ENCODE measurements at places on chromosomes 5 and 9.

- DNase-seq, result no peak
Measured at GRCh38 chr9:132390966-132391365, 15.7 kb downstream of the TTF1 start.

DNA sequence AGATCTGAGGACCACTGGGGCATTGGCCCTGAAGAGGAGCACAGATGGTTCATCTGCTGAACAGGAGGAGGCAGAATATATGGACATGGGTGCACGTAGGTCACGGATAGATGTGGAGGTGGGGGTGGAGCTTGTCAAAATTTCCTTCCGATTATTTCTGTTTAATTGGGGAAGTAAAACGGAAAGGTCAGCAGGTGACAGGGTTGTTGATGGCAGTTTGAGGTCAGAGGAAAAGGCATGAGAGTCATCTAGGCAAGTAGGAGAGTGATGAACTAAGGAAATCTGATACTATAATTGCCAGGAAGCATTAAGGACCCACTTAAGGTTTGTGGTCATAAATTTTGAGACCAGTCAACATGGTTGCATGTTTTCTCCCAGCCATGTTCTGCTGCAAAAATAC is 8.4 kb upstream of the FAM81B start:
- DNase-seq, result peak; percentile 57

DNA sequence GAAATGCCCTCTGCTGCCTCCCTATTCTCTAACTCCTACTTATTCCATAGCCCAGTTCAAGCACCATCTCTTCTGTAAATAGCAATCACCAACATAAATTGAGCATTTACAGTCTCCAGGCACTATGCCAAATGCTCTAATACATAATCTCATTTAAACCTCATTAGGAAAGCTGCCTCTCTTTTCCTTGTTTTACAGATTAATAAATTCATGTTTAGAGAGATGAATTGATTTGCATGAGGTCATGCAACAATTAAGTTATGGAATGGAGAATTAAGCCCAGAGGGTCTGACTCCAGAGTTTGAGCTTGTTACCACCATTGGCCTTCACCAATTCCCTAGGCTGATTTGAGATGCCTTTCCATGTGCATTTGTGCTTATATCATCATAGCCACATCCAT is 23.4 kb upstream of the RFX3 start:
- DNase-seq, result no peak

GRCh38 chr5:17022296-17022695 is 86.2 kb upstream of the MYO10 start:
- DNase-seq, result no peak

- DNase-seq, result no peak
Measured at GRCh38 chr5:168798065-168799023, 219.2 kb upstream of the PANK3 start.

- no peak for DNase-seq
Measured at GRCh38 chr5:79135790-79136553, 24.4 kb downstream of the BHMT start.

DNA sequence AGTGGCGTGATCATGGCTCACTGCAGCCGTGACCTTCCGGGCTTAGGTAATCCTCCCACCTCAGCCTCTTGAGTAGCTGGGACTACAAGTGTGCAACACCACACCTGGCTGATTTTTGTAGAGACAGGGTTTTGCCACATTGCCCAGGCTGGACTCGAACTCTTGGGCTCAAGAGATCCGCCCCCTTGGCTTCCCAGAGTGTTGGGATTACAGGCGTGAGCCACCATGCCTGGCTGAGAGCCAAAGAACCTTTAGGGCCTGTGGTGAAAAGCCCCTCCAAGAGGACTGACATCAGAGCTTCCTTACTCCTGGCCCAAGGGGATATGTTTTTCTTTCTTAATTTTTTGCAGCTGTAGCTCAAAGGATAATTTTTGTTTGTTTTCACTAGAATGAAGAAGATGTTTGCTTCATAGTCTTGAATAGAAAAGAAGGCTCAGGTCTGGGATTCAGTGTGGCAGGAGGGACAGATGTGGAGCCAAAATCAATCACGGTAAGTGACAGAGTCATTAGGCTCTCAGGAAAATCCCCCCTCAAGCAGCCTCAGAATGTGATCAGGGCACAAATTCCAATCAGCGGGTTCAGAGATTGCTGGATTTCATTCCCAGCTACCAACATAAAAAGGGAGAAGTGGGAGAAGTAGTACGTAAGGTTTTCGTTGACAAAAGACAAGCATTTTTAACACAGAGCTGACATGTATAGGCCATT is 77.1 kb downstream of the GOLPH3 start:
- DNase-seq, result no peak

GRCh38 chr5:172347496-172348052 is 64.0 kb upstream of the UBTD2 start:
- no peak for DNase-seq

- DNase-seq, result no peak
Measured at GRCh38 chr5:73266925-73267765, 94.2 kb downstream of the TMEM174 start.

GRCh38 chr5:180333661-180334060 is 19.5 kb downstream of the GFPT2 start:
- DNase-seq, result no peak

- DNase-seq, result no peak
Measured at GRCh38 chr9:112765281-112765680, 14.7 kb downstream of the SNX30 start.

GRCh38 chr5:10441992-10442435 is 335 bp downstream of the ROPN1L start:
- no peak for DNase-seq

DNA sequence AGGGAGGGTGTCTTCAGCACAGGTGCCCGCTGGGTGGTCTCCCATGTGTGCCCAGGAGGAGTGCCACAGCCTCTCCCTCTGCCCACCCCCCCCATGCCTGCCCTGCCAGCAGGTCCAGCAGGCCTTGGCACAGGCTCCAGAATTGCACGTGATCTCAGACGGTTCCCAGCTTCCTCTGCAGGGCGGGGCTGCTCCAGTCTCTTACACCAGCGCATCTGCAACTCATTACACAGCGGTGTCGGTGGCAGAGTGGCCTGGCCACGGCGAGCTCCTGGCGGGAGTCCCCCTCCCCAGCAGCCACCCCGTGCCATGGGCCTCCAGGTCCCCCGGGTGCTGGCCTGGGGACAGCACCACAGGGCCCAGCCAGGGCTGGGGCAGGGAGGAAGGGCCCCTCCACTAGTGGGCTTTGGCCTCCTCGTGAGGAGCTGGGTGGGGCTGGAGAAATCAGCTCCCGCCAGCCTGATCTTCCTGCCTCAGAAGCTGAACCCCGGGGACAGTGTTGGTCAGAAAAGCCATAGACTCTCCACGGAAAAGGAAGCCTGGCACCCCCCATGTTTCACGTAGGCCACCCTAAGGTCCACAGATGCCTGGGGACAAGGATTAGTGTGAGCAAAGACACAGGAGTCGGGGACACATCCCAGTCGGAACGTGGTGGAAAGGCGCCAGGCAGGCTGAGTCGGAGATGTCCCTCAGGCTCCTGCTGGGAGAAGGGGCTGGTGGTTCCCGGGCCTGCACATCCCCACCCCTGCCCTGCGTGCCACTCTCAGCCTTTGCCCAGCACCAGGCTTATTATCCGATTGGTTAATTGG is 40.2 kb downstream of the RXRA start:
- no peak for DNase-seq

GRCh38 chr5:168680395-168680794 is 101.2 kb upstream of the PANK3 start:
- DNase-seq, result no peak

DNA sequence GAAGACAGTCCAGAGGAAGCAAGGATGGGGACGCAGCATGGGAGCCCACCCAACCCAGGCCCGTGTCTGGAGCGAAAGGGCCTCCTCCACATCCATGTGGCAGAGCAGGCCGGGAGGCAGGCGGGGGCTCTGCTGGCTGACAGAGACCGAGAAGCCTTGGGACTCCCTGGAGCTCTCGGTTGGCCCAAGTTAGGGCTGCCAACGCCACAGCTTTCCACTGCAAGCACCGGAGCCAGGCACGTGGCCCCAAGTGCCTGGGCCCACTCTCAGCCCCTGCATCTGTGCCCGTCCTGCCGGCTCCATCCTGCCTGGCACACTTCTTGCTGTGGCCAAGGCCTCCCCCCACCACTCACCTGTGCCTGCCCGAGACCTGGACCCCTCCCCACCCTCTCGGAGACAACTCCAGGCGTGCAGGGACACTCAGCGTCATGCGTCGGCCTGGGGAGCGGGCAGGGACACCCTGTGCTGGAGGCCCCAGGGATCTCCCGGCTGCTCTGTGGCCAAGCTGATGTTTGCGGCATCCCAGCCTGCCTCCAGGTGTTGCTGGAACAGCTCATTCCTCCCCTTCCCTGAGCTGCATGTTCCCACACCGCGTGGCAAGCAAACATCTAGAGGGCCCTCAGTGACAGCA is 31.5 kb downstream of the SLC6A3 start:
- no peak for DNase-seq

DNA sequence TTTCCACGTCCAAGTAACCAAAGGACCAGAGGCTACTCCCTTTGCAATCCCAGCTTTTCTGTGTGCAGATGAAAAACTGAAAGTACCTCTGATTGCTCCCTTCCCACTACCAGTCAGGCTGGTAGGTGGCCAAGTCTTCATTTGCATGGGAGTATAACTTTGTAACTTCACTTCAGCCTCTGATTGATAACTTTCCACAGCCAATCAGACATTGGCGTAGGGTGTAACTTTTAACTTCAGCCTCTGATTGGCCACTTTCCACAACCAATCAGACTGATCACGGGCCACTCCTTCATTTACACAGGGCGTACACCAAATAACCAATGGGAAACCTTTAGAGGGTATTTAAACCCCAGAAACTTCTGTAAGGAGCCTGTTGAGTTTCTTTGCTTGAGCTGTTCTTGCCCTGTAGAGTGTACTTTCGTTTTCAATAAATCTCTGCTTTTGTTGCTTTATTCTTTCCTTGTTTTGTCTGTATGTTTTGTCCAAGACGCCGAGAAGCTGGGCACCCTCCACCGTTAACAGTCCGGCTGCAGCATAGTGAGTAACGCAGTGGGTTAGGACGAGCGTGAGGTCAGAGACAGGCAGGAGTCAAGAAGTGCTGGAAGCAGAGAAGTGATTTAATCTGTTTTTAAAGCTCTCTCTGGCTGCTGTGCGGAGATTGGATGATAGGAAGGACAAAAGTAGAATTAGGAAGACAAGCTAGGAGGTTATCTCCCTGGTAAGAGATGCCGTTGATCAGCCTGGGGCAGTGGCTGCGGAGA is 3.5 kb upstream of the EXOSC2 start:
- DNase-seq, result no peak

DNA sequence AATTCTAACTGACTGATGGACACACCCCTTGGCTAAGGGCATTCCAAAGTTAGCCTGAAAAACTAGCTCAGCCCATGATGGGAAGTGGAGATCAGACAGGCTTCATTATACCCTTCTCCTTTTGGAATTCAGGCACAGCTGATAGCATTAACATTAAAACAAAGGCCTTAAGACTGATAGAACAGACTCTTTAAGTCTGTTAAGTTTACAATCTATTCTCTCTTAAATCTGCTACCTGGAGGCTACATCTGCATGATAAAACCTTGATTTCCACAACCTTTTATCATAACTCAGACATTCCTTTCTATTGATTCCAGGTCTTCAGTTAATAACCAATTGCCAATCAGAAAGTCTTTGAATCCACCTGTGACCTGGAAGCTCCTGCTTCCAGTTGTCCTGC is 281.4 kb downstream of the TUSC1 start:
- DNase-seq, result no peak

GRCh38 chr5:151238303-151238741 is 14.4 kb upstream of the CCDC69 start:
- DNase-seq, result no peak

- DNase-seq, result no peak
Measured at GRCh38 chr5:132229236-132229635, 1.6 kb upstream of the P4HA2 start.

GRCh38 chr9:98263482-98264357 is 8.3 kb upstream of the TBC1D2 start:
- DNase-seq, result no peak

GRCh38 chr5:95986001-95986400 is 24.4 kb upstream of the ELL2 start:
- no peak for DNase-seq

- DNase-seq, result no peak
Measured at GRCh38 chr5:98794414-98795080, 21.1 kb downstream of the RGMB start.

GRCh38 chr9:110890416-110890815 is 147.9 kb downstream of the LPAR1 start:
- no peak for DNase-seq

Data from NCI-H187 (cell line).